Activated naive CD4-positive, alpha-beta T cell treated with anti-CD3 and anti-CD28 coated beads, Interleukin-2, amount 50 U/mL, for 16 hours (primary cell): ENCODE measurements at places on chromosomes 12 and 14.

GRCh38 chr12:128069359-128069997 lies 197.5 kb upstream of the TMEM132C start:
- no peak for DNase-seq

- no peak for DNase-seq
Observed at GRCh38 chr14:26499546-26499945, 98.3 kb downstream of the NOVA1 start.

GRCh38 chr12:26056335-26056734 lies 68.5 kb downstream of the BHLHE41 start:
- DNase-seq, result no peak

DNA sequence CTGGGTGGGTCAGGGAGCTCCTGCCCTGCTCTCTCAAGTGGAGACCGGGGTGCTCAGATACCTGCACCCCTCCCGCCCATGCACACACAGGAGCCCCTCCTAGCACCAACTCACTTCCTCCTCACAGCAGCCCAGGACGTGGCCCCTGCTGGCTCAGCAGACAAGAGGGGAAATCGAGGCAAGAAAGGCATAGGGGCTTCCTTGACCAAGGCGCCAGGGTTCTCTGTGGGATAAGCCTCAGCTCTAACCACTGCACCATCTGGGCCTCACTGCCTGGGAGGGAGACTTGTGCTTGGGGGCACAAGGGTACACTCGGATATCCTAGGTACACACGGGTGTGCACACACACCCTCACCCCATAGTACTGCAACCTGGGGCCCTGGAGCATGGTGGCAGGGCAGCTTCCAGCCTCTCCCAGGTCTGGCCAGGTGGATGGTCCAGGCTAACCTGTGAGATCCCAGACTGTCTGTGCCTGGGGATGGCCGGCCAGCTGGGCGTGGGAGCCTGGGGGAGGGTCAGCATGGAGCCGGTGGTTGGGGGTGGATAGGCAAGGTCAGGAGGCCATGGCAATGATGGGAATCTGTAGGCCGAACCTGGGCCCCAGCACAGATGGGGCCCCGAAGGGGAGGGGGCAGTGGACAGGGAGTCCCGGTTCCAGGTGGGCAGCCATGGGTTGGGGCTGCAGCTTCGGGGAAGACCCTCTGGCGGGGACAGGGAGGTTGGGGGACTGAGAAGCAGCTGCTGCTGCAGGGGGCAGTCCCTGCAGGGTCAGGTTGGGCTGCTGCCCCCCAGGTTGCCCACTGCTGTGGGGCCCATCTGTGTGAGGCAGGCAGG lies 312.4 kb downstream of the TMEM121 start:
- DNase-seq, result no peak

- DNase-seq, result no peak
Observed at GRCh38 chr12:132219323-132219722, 75.1 kb downstream of the NOC4L start.

DNA sequence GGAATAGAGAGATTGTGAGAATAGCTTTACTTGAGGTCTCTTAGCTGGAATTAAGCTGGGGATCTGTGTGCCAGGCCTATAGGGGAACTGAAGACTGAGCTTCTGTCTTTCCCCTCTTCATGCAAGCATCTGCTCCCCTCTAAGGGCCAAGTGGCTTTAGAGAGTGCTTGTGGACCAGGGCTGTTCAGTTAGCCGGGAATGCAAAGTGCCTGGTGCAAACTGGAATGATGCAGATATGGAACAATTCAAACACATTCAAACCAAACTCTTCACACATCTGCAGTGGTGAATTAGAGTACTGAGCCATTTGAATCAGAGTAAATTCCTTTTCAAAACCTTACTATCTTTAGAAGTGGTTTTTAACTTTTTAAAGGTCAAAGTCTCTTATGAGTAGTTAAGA lies 99.0 kb downstream of the LIN7A start:
- DNase-seq, result no peak

- DNase-seq, result no peak
Observed at GRCh38 chr14:105385322-105385637, 13.1 kb upstream of the TEX22 start.

DNA sequence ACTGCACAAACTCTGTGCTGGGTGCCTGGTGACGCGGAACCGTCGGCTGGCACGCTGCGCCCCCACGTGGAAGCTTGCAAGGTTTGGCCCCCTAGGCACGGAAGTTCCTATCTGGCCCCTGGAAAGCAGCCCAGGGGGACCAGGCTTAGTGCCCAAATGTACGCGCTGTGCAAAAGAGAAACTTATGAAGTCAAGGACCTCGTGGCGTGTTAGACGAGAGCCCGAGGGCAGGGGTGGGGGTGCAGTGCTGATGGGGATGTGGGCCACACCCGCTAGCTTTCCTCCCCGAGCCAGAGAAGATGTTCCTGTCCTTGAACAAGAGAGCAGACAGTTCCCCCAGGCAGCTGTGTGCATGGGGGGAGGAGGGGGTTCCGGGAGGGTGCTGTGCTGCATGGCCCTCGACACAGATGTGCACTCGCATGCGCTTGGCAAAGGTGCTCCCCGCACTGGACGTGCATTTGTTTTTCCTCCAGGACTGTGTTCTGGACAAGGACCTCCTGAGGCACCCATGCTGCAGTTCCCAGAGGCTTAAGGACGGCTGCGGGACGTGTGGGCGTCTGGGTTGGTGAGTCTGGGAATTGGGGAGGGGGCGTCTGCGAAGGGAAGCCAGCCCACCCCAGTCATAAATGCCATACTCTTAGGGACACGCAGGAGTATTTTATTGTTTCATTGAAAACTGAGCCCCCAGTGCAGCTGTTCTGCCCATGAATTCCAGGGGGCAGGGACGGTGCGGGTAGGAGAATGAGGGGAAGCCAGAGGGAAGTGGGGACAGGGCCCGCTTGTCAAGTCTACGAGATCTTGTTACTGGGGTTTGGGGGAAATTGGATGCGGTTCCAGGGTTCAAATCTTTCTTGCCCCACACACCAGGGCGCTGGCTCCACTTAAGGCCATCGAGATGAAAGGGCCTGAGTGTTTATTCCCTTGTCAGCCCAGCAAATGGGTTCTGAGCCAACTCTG lies 80.0 kb downstream of the NTF3 start:
- no peak for DNase-seq

- DNase-seq, result no peak
Observed at GRCh38 chr12:3364661-3365462, 126.1 kb upstream of the PRMT8 start.

DNA sequence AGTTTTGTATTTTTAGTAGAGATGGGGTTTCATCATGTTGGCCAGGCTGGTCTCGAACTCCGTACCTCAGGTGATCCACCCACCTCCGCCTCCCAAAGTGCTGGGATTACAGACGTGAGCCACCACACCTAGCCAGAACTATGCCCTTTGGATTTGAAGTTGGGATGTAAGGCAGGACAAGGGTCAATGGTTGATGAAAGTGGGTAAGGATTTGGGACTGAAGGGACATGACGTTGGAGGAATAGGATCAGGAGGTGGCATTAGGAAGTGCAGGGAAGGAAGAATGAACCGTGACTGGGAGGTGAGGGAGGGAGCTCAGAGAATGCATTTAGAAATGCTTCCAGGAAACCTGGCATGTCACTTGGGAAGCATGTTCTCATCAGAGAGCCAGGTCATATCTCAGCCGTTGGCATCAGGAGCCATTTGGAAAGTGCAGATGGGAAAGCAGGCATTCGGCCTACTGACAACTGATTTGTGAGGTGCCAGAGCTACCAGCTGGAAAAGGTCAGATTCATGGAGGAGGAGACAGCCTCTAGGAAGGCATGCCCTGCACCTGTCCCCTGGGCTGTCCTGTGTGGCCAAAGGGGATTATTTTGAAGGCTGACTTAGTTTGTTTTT lies 2.2 kb downstream of the CRADD start:
- DNase-seq, result no peak

GRCh38 chr12:48878548-48878947 lies 12.9 kb upstream of the RND1 start:
- no peak for DNase-seq

DNA sequence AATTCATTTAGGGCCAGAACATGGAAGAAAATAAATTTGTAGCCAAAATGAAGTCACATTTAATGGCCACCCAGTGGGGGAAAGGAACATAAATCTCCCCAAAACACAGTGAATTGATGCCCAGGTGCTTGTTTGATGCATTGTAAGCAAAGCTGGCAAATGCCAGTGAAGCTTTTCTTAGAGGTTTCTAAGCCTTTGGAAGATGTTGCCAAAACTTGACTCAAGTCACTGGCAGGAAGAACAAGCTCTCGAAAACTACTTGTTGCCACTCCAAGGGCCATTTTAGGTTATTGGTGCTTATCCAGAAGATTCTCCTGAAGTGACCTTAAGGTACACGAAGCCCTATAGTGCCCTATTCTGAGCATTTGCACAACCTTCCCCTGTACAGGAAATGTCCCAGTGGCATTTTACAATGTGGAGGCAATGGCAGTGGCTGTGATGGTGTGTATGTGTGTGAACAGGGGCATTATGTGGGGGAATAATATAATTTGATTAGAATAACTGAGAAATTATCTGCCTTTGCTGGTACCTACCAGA lies 89.5 kb upstream of the NOVA1 start:
- no peak for DNase-seq

GRCh38 chr12:70555081-70555480 lies 82.1 kb downstream of the PTPRB start:
- no peak for DNase-seq

- DNase-seq, result no peak
Observed at GRCh38 chr12:24945845-24946244, 3.1 kb downstream of the BCAT1 start.

- DNase-seq, result no peak
Observed at GRCh38 chr12:71128191-71128788, 29.5 kb downstream of the TSPAN8 start.

DNA sequence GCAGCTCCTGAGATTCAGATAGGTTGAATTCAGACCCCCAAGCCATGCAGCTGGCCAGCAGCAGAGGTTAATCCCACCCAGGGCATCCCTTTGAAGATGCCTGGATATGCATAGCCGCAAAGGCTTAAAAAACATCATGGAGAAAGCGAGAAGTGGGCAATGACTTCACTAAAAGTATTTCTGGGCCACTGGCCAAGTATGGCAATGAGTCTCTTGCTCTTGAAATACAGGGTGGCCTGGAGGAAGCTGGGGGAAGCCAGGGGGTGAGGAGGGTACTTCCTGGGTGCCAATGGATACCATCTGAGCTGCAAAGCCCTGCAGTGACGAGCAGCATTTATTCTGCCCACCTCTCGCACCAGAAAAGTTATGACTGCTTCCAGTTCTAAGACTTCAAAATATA lies 539.3 kb upstream of the TBX3 start:
- DNase-seq, result no peak

- no peak for DNase-seq
Observed at GRCh38 chr14:59844186-59844812, 26.3 kb downstream of the RTN1 start.

DNA sequence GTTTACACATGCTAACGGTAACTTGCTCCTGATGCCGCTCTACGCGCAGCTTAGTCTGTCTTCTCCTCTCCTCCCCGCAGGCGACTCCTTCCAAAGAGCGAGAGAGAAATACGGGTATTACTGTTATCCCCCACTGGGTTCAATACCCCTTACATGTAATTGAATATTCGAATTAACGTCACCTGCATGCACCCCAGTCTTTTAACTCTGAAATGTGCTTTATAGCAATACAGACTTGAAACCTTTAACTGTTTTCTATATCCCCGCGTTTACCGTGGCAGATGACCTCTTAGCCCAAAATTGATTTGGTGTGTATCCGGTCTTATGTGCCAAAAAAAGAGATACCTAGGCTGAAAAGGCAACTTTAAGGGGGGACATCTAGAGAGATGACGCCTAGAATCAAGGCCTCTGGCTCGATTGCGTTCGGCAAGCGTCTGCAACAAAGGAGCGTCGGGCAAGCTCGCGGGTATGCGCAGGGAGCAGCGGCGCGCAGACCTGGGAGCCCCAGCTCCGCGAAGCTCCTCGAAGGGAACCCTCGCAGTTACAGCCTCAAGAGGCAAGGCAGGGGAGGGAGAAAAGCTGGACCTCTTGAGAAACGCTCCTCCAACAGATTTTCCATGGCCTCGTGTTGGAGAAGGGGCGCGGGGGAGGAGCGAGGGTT lies 6.8 kb upstream of the FOXG1 start:
- no peak for DNase-seq

DNA sequence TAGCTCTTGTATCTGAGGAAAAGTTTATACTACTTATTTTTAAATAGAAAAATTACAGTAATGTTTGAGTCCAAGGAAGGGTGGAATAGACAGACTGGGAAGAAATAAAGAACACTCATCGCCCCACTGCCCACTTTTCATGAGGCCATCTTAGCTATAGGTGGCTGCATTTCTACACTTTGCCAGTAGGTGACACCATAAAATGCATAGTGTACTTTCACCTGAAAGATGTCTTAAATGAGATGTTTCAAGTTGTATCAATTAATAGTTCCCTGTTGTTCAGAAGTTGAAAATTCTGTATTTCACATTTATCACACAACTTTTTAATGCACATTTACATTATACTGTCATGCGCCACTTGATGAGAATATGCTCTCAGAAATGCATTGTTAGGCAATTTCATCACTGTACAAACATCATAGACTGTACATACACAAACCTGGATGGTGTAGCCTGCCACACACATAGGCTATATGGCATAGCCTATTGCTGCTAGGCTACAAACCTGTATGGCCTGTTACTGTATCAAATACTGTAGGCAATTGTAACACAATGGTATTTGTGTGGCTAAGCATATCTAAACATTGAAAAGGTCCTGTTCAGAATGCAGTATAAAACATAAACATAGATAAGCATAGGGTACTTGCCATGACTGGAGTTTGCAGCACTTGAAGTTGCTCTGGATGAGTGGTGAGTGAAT lies 27.6 kb downstream of the PMCH start:
- no peak for DNase-seq

- no peak for DNase-seq
Observed at GRCh38 chr12:68939505-68939904, 6.5 kb upstream of the CPM start.

- peak; percentile 60 for DNase-seq
Observed at GRCh38 chr12:120820884-120821510, 83.2 kb downstream of the SPPL3 start.

GRCh38 chr12:121812320-121812871 lies 8.6 kb downstream of the SETD1B start:
- DNase-seq, result peak; percentile 39

- DNase-seq, result no peak
Observed at GRCh38 chr12:19575337-19576243, 136.3 kb downstream of the AEBP2 start.

- peak; percentile 68 for DNase-seq
Observed at GRCh38 chr12:69739287-69740191, 879 bp downstream of the RAB3IP start.

- DNase-seq, result no peak
Observed at GRCh38 chr12:108667349-108667748, 33.7 kb upstream of the SELPLG start.

GRCh38 chr12:52009081-52009751 lies 2.5 kb downstream of the TAMALIN start:
- DNase-seq, result no peak

DNA sequence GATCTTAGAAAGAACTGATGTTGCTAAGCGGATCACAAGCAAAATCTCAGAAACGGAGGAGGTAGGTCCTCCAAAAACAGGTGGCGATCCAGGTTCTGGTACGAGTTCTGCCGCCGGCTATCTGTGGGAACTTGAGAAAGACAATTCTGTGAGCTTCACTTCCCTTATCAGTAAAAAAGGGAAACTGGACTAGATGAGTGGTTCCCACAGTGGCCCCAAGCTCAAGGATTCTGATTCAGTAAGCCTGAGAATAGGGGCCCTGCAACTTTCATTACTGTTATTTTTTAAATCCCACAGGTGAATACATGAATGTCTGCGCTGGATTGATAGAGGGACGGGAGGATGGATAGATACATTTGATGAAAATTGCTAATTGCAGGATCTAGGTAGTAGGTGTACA lies 160.2 kb downstream of the PPM1H start:
- no peak for DNase-seq
